ENCODE measurements at places on chromosomes 6 and 20. TPM values are rescaled to one million over a fixed set of nuclear protein-coding genes. Genes with fewer than 3 reads are reported as not detected.

Gene MTFR2
- not detected for total RNA-seq

Gene TUBB2B
- 2.7 TPM for total RNA-seq

Gene OPRL1
- total RNA-seq: 0.22 TPM

GRCh38 chr6:154187714-154188113 lies 148.7 kb downstream of the OPRM1 start:
- DNase-seq: no peak

GRCh38 chr6:56552187-56553130 lies 90.2 kb downstream of the DST start:
- DNase-seq: no peak

Data from psoas muscle (tissue), 8 donors.